ENCODE measurements at places on chromosomes 16 and 17. TPM values are rescaled to one million over a fixed set of nuclear protein-coding genes. Genes with fewer than 3 reads are reported as not detected.

- peaks cover 3% of the 10 kb centered on the region for H3K4me1 ChIP-seq
- no peak overlapping the region for H3K4me3 ChIP-seq
These were observed 70.2 kb downstream of the PARN start for GRCh38 chr16:14559809-14560241.

DNA sequence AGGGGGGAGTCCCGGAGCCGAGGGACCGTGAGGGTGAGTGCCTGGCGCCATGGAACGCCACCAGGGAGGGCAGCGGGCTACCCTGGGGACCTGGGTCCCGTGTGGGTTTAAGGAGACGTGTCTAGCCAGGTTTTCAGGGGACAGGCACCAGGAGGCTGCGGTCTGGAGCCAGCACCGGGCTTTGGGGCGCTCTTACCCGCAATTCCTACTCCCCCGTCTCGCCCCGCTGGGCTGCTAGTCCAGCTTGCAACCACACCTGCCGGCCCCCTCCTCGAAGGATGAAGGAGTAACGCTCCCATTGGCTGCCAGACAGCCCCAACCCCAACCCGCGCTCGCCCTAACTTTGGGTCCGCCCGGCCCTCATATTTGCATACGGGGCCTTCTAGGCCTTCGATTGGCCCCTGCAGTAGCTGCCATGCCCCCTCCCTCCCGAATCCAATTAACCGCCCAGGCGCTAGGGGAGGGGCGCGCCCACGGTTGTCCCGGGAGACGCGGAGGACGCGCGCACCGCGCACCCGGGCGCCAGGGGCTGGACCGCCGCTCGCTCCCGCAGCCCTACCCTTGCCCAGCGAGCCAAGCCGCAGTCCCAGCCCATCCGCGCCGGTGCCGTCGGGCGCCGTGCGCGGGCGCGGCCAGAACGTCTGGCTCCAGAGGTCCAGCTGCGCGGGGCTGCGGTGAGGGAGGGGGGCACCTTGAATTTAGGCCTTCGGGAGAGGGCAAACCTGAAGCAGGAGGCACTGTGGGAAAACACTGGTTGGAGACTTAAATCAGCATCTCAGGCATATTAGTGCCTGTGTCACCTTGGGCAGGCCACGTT is at the start of gene TTLL6:
TSS of gene TTLL6 (minus strand) at position 456 of the 817 bp plus-strand sequence. CDS start at position 299, 157 bp downstream.
- peaks cover 79% of the 10 kb centered on the region for H3K27me3 ChIP-seq
- H3K27ac ChIP-seq: peak within 1 kb of the TSS; percentile 14
- H3K36me3 ChIP-seq: no peaks in the 10 kb centered on the region
- peak within 1 kb of the TSS; percentile 85 for H3K4me3 ChIP-seq
- peak; percentile 80 for DNase-seq

- peaks cover 9% of the 10 kb centered on the region for H3K4me1 ChIP-seq
- DNase-seq: no peak
- peak overlapping the region; percentile 66 for H3K27ac ChIP-seq
- H3K36me3 ChIP-seq: peaks cover 2% of the 10 kb centered on the region
- H3K4me3 ChIP-seq: no peak overlapping the region
- no peaks in the 10 kb centered on the region for H3K27me3 ChIP-seq
These were observed 20.0 kb downstream of the TRAF4 start for GRCh38 chr17:28763804-28764266.

DNA sequence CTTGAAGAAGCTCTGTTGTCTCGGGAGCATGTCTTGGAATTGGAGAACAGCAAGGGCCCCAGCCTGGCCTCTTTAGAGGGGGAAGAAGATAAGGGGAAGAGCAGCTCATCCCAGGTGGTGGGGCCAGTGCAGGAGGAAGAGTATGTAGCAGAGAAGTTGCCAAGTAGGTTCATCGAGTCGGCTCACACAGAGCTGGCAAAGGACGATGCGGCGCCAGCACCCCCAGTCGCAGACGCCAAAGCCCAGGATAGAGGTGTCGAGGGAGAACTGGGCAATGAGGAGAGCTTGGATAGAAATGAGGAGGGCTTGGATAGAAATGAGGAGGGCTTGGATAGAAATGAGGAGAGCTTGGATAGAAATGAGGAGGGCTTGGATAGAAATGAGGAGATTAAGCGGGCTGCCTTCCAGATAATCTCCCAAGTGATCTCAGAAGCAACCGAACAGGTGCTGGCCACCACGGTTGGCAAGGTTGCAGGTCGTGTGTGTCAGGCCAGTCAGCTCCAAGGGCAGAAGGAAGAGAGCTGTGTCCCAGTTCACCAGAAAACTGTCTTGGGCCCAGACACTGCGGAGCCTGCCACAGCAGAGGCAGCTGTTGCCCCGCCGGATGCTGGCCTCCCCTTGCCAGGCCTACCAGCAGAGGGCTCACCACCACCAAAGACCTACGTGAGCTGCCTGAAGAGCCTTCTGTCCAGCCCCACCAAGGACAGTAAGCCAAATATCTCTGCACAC is 21.2 kb downstream of the AKAP1 start:
- no peaks in the 10 kb centered on the region for H3K27me3 ChIP-seq
- peaks cover 11% of the 10 kb centered on the region for H3K4me1 ChIP-seq
- no peak for DNase-seq
- no peak overlapping the region for H3K4me3 ChIP-seq
- H3K36me3 ChIP-seq: peaks cover 3% of the 10 kb centered on the region

GRCh38 chr17:48051706-48052486 is 3.7 kb downstream of the NFE2L1 start:
- no peak overlapping the region for H3K4me3 ChIP-seq
- peaks cover 29% of the 10 kb centered on the region for H3K36me3 ChIP-seq
- H3K27me3 ChIP-seq: no peaks in the 10 kb centered on the region
- H3K4me1 ChIP-seq: peaks cover 55% of the 10 kb centered on the region
- DNase-seq: no peak
- peak overlapping the region; percentile 34 for H3K27ac ChIP-seq

GRCh38 chr16:75208242-75208825 is 1.4 kb upstream of the CTRB2 start:
- no peak overlapping the region for H3K27ac ChIP-seq
- no peaks in the 10 kb centered on the region for H3K4me1 ChIP-seq
- H3K36me3 ChIP-seq: no peaks in the 10 kb centered on the region
- H3K27me3 ChIP-seq: peaks cover 2% of the 10 kb centered on the region
- no peak for DNase-seq

DNA sequence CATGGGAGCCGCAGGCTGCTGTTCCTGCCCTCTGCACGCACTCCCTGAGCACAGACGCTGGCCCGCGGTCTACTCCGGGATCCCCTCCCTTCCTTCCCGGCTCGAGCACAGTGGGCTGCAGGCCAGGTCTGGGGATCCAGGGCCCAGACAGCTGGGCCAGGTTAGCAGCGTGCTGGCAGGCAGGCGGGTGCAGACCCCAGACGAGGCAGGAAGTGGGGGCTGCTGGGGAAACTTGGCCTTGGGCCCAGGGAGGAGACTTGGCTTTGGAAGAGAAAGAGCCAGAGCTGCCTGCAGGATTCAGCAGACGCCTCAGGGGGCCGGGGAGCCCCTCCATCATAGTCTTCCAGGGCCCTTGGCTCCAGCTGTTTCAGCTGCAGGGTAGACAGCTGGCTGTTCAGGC is 30.2 kb upstream of the ABCC3 start:
- peaks cover 18% of the 10 kb centered on the region for H3K27me3 ChIP-seq
- DNase-seq: no peak
- H3K36me3 ChIP-seq: no peaks in the 10 kb centered on the region
- H3K27ac ChIP-seq: no peak overlapping the region
- no peaks in the 10 kb centered on the region for H3K4me1 ChIP-seq

GRCh38 chr17:39702901-39703893 is 3.3 kb downstream of the ERBB2 start:
- peaks cover 17% of the 10 kb centered on the region for H3K4me1 ChIP-seq
- H3K27me3 ChIP-seq: peaks cover 39% of the 10 kb centered on the region
- no peak overlapping the region for H3K27ac ChIP-seq
- no peak for DNase-seq
- no peak overlapping the region for H3K4me3 ChIP-seq

DNA sequence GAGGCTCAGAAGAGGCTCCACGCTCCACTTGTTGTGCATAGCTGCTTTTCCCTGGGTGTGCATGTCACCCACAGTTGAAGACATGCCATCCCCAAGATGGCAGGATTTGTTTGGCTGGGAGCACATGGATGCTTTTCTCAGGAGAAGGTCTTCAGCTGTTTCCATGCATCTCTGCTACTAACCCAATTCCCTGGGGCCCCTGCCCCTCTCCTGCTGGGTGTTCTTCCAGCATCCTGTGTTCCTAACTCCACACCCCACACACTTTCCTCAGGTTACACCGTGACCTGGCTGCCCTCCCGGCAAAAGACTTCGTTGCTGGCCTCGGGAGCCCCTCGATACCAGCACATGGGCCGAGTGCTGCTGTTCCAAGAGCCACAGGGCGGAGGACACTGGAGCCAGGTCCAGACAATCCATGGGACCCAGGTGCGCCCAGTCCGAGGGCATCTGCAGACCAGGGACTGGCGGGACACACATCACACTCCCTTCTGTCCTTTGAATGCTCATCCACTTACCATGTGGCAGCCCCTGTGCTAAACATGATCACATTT is 21.5 kb downstream of the ITGAL start:
- H3K36me3 ChIP-seq: peaks cover 42% of the 10 kb centered on the region
- no peak for DNase-seq
- no peak overlapping the region for H3K27ac ChIP-seq
- peaks cover 24% of the 10 kb centered on the region for H3K4me1 ChIP-seq
- H3K4me3 ChIP-seq: no peak overlapping the region

DNA sequence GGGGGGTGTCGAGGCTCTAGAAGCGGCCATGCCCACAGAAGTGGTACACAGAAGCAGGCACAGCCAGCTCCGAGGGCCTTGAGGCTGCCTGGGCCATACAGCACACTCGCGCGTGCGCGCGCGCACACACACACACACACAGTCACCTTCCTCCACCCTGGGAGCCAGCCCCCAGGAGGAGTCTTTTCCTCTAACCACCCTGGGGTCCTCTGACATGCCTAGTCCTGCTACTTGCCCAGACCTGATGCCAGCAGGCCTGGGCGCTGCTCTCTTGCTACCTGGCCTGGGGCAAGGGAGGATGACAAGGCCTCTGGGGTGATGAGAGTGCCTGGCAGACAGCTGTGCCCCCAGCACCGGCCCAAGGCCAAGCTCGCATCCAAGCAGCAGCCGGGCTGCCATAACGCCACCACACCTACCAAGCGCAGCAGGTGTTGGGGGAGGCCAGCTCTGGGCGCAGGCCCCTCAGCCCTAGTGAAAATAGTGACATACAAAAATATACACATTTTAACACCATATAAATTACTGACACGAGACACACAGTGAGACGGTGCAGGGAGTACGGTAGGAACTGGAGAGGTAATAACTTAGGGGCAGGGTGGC is 41.1 kb downstream of the TSC2 start:
- H3K4me1 ChIP-seq: no peaks in the 10 kb centered on the region
- no peak overlapping the region for H3K27ac ChIP-seq
- no peaks in the 10 kb centered on the region for H3K36me3 ChIP-seq
- no peak for DNase-seq
- no peak overlapping the region for H3K4me3 ChIP-seq

- no peaks in the 10 kb centered on the region for H3K36me3 ChIP-seq
- peaks cover 91% of the 10 kb centered on the region for H3K27me3 ChIP-seq
- H3K27ac ChIP-seq: no peak within 1 kb of the TSS
- H3K4me3 ChIP-seq: peak within 1 kb of the TSS; percentile 77
- peak; percentile 86 for DNase-seq
These were observed at the start of gene HLF for GRCh38 chr17:55264645-55265298. HLF (plus strand) TSS chr17:55264960; CDS start chr17:55265485, 525 bp downstream.

DNA sequence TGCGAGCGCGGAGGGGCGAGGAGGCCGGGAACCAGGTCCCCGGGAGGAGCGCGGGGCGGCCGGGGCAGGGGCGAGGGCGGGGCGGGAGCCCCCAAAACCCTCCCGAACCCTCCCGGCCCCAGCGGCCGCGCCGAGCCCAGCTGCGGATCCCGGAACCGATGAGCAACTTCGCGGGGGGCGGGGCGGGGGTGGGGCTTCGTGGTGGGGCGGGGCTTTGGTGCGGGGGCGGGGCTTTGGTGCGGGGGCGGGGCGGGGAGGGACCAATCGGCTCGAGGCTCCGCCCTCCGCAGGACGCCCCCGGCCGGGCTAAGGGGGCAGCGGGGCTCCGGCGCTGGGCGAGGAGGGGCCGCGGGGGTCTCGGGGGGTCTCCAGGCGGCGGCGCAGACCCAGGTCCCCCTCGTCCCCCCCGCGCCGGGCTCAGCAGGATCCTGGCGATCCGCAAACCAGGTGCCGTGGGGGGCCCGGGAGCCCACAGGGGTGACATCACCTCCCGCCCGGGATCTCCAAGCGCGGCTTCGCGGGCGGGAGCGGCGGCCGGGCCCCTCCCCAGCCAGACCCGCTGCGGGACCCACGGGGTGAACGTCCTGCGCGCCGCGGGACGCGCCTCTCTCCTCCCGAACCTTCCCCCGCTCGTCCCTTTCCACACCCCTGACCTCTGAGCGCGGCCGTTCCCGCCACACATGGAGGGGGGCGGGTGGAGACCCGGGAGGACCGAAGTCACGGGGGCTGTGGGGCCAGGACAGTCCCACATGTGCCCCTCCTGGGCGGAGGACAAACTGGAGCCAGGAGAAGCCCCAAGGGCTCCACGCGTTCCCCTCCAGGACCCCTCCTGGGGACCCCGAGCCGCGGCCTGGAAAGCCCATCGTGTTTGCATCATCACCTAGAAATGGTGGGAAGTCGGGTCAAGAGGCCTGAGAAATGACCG is at the start of gene ABR:
TSS of gene ABR (minus strand) at position 164 of the 925 bp plus-strand sequence. CDS start 254 bp downstream, outside the sequence.
- H3K27me3 ChIP-seq: peaks cover 16% of the 10 kb centered on the region
- no peak within 1 kb of the TSS for H3K27ac ChIP-seq
- DNase-seq: peak; percentile 70
- no peaks in the 10 kb centered on the region for H3K36me3 ChIP-seq
- H3K4me1 ChIP-seq: peaks cover 8% of the 10 kb centered on the region

- peaks cover 18% of the 10 kb centered on the region for H3K4me1 ChIP-seq
- no peaks in the 10 kb centered on the region for H3K36me3 ChIP-seq
- H3K27ac ChIP-seq: no peak overlapping the region
- peaks cover 9% of the 10 kb centered on the region for H3K27me3 ChIP-seq
- DNase-seq: no peak
These were observed 30.5 kb upstream of the PLCG2 start for GRCh38 chr16:81748476-81749198.

DNA sequence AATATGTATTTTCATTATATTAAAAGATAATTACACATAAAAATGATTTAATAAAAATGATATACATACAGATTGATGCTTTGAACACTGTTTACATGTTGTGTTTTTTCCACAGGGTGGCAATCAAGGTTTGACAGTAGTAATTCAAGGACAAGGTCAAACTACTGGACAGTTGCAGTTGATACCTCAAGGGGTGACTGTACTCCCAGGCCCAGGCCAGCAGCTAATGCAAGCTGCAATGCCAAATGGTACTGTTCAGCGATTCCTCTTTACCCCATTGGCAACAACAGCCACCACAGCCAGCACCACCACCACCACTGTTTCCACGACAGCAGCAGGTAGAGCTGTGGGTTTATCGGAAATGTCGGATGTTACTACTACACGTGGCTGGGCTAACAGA is 52.2 kb downstream of the C17orf58 start:
- H3K27ac ChIP-seq: no peak overlapping the region
- peaks cover 42% of the 10 kb centered on the region for H3K36me3 ChIP-seq
- no peak overlapping the region for H3K4me3 ChIP-seq
- no peak for DNase-seq

The C17orf107 gene
- 3.0 TPM for total RNA-seq

The SOST gene
- total RNA-seq: not detected

The STAT3 gene
- total RNA-seq: 128 TPM

The SDR42E2 gene
- 0.44 TPM for total RNA-seq

The PDIA2 gene
- not detected for total RNA-seq

The COL1A1 gene
- 0.96 TPM for total RNA-seq

Measured in activated naive CD8-positive, alpha-beta T cell treated with anti-CD3 and anti-CD28 coated beads, Interleukin-2, amount 10 ng/mL, durations not matched to agents 7 days and 5 days (primary cell).